ENCODE measurements at places on chromosomes 1 and 21.

DNA sequence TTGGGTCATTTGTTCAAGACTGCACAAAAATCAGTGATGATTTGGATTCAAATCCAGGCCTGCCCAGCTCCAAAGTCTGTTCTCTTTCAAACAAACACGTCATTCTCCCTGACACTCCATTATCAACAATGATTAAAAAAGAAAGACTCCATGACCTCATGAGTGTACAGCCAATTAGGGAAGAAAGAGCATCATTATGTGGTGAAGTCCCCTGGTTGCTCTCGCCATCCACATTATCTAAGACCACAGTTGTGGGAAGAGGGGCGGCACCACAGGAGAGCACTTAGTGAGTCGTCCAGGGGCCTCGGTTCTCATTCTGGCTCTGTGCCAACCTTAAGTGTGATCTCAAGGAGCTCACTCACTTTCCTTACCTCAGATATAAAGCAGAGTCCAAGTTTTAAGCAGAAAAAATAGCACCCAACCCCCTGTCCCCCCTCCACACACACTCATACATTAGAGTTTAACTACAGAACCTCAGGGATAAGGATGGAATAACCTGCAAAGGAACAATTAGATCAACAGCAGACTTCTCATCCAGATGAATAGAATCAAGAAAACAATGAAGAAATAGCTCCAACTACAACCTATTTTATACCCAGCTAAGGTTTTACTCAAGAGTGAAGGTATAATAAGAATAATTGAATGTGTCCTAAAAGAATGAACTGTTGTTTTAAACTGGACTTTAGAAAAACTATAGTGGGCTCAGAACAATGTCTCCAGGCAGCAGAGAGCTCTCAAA lies 47.8 kb downstream of the COL6A1 start:
- DNase-seq = no peak

DNA sequence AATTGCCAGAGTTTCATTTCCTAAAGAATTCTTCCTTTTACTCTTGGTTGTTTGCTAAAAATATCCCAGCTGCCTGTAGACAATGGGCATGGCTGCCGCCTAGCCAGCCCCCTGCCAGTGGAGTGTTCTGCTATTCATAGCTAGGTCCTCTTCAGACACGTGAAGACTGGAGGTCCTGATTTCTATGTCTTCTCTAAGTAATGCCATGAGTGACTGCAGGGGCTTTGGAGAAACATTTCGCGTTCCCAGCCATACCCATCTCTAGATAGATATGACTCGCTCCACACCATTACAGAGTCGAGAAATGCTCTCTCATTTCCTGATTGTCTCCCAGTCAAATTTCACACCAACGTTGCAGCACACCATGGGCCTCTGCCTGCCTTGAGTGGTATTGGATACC lies 99.5 kb upstream of the BACE2 start:
- no peak for DNase-seq

DNA sequence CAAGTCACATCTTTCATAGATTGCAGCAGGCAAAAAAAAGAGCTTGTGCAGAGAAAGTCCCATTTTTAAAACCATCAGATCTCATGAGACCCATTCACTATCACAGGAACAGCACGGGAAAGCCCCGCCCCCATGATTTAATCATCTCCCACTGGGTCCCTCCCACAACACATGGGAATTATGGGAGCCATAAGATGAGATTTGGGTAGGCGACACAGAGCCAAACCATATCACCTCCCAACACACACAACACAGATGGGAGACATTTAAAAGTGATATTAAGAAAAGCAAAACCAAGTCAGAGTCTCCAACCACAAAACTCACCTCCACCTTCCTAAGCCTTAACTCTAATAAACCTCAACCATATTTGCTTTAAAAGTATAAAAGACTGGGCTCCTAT lies 61.5 kb upstream of the TIAM1 start:
- no peak for DNase-seq

DNA sequence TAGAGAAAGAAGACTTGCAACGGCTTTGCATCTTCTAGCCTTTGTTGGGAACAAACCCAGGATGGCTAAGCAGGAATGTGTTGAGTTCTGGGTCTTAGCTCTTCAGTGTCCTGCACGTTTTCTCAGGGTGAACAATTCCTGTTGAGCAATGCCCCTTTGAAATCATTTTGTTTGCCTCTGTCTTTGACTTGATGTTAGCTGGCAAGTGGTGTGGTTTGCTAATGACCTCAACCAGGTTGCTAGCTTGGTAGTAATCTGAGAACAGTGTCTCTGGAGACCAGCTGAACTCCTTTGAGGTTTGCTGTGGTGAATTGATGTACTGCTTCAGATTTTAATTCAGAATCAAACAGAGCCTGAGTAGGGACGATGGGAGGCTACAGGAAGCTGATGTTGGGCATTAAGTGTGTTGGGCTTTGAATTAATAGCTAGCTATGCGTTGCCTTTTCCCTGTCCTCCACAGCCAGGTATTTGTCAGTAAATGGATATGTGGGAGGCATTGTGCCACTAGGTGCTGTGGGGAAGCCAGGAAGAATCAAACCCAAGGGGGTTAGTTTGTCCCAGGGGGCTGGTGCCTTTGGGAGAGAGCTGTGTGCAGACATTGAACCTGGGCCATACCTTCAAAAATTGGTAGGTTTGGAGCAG lies 23.3 kb upstream of the SRSF10 start:
- DNase-seq = no peak

- no peak for DNase-seq
Observed at GRCh38 chr1:170864238-170864637, 71.1 kb upstream of the MROH9 start.

DNA sequence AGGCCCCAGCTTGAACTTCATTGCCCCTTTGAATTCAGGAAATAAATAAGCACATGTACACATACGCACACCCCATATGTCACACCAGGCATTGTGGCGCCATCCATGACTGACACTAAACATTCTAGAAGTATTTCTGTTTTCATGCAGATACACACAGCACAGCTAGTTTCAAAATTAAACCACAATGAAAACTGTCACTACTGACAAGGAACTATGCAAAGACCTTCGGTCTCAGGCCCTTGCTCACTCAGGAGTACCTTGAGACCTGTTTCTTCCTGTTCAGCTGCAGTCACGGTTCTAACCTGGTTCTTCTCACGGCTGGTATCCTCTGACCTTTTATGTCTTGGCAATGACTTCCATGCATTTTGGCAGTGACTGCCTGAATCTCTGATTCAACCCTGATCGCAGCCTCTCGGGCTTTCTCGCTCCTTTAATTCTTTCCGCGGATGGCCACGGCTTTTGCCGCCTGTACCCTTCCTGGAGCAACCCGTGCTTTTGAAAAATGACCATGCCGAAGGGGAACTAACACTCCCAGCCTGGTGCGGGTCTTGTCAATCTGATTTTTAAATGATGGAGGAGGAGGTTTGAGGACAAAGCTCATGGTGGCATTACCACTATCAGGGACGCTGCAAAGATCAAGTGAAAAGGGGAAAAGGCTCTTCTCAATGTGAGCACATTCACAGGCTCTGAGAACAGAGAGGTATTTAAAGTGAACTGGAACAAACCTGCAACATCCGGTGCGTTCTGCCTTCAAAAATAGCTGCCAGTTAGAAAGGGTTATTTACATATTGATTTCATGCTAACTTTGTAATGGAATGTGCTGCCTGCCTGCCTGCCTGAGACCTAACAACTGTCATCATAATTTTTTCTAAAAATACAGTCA lies 384.6 kb downstream of the RRAGC start:
- no peak for DNase-seq

GRCh38 chr1:101002551-101002950 lies 23.0 kb downstream of the DPH5 start:
- no peak for DNase-seq

GRCh38 chr1:58443986-58444868 lies 102.3 kb downstream of the OMA1 start:
- no peak for DNase-seq

DNA sequence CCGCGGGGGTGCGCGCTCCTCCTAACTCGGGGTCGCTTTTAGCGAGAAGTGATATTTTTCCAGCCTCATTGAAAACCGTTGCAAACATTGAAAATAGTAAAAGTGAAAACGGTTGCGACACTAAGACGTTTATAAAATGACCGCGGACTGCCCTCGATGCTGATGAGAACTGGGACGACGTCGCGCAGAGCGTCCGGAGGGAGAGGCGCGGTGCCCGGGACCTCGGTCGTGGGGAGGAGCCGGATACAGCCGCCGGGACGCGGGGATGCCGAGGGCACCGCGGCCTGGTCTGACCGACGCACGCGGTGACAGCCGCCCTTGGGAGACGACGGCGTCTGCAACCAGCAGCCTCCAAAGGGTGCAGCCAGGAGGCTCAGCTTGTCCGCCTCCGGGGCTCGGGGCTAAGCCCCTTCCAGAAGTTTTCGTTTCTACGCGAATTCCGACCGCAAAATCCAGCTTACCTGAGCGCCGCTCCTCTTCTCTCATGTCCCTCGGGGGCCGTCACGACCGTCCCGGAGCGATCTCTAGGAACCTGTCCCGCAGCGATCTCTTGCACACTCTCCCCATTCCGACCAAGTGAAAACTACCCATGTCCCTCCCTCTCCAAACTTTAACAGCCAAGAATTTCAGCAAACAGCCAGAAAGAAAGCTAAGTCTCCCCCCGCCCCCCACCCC lies 144.4 kb upstream of the ETS2 start:
- no peak for DNase-seq

DNA sequence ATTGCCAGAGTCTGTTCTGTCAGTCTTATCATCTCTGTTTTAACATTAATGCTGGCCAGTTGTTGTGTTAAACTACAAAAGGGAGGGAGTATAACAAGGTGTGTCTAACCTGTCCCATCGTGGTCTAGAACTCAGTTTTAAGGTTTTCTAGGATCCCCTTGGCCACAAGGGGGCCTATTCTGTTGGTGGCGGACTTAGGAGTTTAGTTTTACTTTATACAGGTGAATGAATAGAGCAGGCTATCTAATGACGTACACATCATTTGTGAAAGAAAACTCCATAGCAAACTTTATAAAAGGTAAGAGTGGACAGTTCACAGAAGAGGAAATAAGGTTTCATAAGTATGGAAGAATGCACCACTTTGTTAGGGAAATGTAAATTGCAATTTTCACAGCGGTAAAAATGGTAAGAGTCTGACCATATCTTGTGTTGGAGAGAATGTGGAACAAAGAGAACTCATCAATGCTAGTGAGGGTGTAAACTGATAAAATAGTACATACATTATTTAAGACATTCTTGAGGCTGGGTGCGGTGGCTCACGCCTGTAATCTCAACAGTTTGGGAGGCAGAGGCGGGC lies 2.5 kb upstream of the ATF6 start:
- DNase-seq = peak; percentile 74

DNA sequence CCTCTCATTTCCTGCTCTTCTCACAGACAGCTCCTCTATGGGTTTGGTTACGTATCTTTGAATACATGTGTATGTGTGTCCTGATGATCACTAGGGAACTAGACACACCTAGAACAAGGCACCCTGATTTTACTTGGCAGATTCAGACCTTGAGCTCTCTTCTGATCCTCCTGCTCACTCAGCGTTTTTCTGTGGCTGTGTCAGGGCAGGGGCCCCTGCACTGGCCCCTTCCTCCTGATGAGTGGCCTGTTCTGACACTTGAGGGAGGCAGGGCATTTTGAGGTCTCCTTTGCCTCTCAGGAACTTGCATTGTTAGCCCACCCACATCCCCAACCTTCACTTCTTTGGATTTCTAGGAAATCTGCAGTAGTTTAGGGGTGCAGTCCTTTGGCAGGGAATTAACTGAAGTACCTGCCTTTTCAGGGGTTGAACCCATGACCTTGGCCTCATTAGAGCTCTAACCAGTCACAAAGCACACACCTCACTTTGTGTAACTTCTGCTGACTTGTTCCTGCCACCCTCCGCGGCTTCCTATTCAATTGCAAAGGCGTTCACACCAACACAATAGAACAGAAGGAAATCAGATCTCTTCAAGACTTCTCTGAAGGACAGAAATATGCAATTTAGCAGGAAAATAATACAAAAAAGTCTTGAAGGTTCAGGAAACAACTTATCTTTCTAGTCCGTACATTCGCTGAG lies 8.8 kb downstream of the SMYD2 start:
- no peak for DNase-seq

DNA sequence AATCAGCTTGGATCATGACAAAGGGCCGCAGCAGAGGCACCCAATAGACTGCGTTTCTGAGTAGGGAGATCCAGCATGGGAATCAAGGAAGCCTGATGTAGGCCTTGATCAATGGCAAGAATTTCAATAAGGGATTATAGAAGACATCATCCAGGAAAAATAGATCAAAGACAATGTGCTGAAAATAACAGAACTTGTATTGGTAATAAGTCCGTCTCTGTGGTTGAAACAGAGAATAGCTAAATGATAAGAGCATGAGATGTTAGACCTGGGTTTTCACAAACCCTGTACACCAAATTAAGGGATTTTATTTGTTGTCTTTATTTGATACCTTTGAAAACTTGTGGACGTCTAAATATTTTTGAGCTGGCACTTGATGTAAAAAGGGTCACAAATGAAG lies 228.0 kb upstream of the SGIP1 start:
- DNase-seq = no peak

- DNase-seq = no peak
Observed at GRCh38 chr21:42189431-42189830, 29.5 kb upstream of the ABCG1 start.

DNA sequence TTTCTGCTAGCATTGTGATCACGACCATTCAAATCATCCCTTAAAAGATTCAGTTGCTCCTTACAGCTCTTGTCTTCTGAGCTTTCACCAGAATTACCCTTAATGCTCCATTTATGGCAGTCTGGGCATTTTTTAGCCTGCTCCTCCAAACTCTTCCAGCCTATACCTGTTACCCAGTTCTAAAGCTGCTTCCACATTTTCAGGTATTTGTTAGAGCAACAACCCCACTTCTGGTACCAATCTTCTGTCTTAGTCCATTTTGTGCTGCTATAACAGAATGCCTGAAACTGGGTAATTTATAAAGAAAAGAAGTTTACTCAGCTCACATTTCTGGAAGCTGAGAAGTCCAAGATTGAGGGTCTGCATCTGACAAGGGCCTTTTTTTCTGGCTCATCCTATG lies 17.2 kb downstream of the MYBPH start:
- DNase-seq = no peak

DNA sequence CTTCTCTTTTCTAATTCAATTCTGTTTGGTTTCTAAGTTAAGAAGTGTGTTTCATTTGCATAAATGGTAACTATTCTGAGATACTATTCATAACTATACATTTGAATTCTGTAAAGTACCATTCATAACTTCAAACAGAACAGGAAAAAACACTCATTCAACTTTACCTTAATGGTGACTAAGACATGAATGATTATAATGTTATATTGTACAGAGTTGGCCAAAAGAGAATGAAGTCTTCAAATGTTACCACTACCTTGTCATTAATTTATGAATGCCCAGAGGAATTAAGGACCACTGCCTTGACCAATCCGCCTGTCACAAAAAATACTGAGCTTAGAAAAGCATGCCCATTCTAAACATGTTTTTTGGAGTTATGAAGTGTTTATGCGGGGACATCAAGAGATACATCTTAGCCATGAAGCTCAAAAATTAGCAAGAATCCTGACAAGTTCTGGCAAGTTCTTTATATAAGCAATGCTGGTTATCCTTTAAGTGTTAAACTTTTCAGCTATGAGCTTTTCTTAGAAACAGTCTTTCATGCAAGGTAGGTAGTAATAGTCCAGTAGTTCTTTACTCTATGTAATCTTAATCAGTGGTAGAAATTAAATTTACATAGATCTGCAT lies 7.9 kb downstream of the WASF2 start:
- no peak for DNase-seq

GRCh38 chr1:216054600-216054999 lies 368.6 kb downstream of the USH2A start:
- DNase-seq = no peak
